ENCODE measurements at places on chromosomes 3 and 15.
A peak's percentile ranks its signal among the peaks of the same experiment; 100 is the strongest.

DNA sequence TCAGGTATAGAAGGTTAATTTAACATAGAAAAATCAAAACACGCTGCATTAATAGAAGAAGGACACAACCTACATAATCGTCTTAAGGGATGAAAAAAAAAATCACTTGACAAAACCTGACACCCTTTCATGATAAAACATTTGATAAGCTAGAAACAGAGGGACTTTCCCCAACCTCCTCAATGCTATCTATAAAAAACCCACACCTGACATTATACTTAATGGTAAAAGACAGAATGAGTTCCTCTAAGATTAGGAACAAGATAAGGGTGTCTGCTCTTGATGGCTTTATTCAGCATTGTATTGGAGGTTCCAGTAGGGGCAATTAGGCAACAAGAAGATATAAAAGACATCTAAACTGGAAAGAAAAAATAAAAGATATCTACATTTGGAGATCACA is 69.9 kb upstream of the KBTBD8 start:
- no peak for DNase-seq

GRCh38 chr15:69060744-69061143 is 46.2 kb downstream of the NOX5 start:
- DNase-seq = no peak

GRCh38 chr3:169701457-169701856 is 37.9 kb upstream of the MECOM start:
- no peak for DNase-seq

DNA sequence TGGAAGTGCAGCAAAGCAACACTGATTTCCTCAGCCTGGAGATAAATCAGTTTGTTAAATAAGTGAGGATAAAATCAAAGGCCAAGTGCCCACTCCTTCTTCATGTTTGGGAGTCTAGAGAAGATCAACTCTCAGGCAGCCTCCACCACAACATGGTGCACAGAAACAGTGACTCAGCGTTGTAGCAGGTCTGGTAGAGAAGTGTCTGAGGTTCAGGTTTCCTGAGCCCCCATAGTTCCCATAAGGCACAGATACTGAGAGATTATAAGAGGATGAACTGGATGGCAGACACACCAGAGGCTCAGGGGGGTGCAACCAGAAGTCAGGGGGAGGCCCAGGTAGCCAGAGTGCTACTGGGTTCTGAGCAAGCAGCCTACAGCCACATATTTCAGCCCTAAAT is 166.7 kb downstream of the FRMD5 start:
- peak; percentile 15 for DNase-seq

DNA sequence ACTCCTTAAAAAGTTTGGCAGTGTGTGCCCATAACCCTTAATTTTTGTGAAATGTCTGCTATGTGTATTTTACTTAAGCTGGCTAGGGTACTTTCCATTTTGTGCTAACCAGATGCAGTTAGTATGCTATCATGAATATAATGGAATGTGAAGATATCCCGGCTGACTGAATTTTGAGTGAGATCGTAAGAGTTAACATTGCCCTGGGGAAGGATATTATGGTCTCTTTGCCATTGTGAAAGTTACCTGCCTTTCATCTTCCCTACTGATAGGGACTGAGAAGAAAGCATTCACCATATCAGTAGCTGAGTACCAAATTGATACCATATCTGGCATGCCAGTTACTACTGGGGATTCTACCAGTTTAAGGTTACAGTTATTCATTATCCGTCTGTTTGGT is 243.2 kb downstream of the UBE2E2 start:
- DNase-seq = no peak

DNA sequence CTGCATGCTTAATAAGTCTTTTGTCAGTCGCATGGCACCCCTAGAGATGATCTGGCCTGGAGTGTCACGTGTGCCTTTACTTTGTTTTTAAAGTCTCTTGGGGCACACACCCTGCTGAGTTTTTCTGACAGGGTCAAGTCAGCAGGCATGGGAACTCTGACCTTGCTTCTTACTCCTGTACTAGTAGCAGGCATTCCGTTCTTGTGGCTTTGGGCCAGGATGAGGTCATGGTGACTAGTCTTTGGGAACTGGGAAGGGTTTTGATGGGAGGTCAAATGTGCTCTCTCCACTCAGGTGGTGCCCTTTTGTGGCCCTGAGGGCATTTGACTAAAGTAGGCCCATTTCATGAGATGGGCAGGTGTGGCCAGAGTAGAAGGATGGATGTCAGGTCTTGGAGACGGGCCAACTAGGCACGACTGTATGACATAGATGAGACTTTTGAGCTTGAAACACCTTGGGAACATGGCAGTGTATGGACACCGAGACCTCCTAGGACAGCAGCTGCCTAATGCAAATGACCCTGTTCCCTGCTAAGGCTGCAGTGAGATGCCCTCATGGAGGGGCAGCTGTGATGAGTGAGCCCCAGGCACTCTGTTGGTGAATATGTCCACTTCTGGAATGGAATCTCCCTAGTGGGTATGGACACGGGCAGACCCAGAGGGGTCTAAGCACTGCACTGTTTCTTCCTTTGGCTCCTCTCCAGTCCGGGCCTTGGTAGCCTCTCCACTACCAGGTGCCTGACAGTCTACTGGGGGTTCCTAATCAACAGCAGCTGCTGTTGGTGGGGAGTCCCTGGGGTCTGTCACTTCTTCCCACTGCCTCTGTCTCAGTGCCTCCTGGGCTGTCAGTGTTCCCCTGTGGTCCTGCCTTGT is 16.4 kb downstream of the SRPRB start:
- peak; percentile 24 for DNase-seq

DNA sequence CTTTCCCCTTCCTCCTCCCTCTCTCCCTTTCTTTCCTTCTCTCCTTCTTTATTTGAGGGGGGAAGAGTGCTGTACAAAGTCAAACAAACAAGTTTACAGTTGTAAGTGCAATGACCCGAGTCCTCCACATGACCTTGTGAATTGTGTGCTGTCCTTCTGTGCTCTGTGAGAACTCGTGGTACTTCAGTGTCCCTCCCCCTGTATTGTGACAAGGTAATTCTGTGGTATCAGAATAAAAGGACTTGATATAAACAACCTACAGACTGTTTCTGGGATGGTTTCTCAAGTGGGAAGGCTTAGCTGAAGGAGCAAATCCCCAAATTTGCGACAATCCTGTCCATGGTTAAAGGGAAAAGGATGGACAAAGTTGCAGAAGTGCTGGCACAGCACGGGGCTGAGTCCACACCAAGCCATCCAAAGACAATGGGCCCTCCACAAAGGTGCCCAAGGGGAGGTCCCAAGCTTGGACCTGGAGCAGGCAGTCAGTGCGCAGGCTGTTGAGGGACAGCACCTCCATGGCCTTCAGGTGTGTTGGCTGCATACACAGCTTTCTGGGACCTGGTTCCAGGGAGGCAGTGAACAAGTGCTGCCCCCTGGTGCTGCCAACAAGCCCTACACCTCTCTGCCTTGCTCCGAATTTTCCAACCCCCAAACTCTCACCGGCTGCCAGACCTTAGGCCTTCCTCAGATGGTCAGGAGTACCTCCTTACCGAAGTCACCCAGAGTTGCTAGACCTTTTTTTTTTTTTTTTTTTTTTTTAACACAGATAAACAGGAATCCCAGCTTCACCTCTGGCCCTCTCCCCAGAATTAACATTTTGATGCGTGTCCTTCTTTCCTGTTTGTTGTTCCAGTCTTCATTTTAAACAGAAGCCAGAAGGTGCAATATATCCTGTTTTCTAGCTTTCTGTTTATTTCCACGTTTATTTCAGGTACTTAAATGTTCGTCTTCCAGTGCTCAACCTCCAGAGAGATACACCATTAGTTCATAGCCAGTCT is 2.6 kb upstream of the APEH start:
- DNase-seq = no peak

- DNase-seq = no peak
Observed at GRCh38 chr15:93270937-93271467, 182.0 kb upstream of the RGMA start.

GRCh38 chr3:129121016-129121791 is 400 bp downstream of the RAB43 start:
- peak; percentile 66 for DNase-seq

DNA sequence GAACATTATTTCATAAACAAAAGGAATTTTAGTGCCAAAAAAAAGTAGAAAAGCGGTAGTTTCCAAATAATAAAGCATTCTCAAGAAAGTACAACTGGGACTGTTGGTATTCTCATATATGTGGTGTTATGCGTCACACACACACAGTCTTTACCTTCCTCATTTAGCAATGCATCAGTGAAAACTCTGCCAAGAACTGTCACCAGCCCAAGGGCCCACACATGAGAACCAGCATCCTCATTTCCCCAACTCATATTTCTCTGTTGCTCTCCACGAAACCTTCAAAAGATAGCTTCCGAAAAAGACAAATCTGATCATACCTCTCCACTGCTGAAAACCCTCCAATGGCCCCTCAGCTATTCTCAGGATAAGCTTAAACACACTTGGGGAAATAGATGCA is 150.7 kb downstream of the CADPS start:
- DNase-seq = no peak

- DNase-seq = no peak
Observed at GRCh38 chr3:11288021-11288491, 15.9 kb downstream of the ATG7 start.

DNA sequence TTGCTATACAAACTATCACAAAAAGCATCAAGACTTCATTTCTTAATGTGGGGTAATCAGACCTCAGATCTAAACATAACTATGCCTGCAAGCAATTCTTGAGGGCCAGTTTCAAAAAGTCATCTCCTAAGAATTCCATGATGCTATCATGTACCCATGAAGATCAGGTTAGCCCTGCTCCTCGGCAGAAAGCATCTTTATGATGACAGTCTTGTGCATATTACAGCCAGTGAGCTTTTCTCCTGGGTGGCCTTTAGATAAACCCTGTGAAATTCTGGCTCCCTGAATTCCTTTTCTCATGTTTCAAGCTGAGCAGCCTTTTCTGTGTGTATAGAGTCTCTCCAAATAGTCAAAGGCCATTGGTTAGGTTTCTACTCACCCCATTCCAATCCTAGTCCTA is 201.9 kb upstream of the MCTP2 start:
- DNase-seq = no peak

- no peak for DNase-seq
Observed at GRCh38 chr3:138771585-138771984, 63.1 kb downstream of the PIK3CB start.

- no peak for DNase-seq
Observed at GRCh38 chr3:57977818-57978235, 30.4 kb upstream of the FLNB start.

- DNase-seq = no peak
Observed at GRCh38 chr3:187736418-187736871, 8.8 kb downstream of the BCL6 start.

DNA sequence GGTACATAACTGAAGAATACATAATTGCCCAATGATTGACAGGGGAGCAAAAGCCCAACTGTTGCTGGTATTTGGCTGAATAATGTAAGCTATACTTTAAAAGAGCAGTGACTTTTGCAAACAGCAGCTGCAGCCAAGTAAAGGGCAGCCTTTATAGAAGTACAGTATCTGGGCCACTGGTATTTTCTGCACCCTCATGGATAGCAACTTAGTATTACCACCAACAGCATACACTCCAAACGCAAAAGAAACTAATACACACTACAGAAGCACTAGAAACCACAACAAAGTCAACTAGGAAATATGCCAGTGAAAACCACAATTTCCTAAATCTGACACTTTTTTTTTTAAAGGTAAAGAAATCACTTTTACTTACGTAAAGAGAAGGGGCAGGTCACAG is 206.1 kb downstream of the TIGIT start:
- DNase-seq = no peak

- DNase-seq = no peak
Observed at GRCh38 chr15:94493176-94493575, 261.8 kb downstream of the MCTP2 start.

DNA sequence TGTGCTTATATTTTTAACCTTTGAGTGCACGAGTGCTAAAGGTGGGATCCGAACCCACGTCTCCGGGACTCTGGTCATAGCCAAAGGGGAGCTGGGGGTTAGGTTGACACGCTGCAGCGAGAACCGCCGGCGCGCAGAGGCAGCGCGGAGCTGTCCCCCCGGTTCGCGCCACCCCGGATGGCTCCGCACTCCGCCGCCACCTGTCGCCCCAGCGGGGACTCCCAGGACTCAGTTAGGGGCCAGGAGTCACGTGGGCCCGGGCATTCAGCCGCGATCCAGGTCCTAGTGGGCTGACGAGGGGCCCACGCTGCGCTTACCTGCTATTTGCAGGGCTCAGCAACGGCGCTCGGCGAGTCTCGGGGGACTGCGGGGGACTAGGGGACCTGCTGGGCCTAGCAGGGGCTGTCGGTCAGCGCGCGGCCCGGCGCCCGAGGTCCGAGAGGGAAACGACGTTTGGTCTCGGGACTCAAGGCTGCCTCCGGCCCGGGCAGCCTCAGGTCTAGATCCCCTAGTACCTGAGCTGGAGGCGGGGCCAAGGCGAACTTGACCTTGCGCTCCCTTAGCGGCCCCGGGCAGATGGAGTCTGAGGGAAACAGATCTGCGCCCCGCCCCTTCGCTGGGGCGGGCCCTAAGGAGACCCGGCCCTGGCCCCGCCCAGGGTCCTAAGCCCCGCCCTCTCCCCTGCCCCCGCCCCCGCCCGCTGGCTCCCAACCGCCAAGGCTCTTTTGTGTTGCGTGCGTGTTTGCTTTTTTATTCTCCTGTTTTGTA is at the start of gene NMNAT3:
NMNAT3 (minus strand) TSS at position 585 of the 768 bp plus-strand sequence. CDS start 50,248 bp downstream, outside the sequence.
- DNase-seq = no peak

GRCh38 chr15:63913786-63914315 is 80.1 kb upstream of the HERC1 start:
- DNase-seq = no peak

- no peak for DNase-seq
Observed at GRCh38 chr3:59783468-59783988, 733.7 kb upstream of the CFAP20DC start.

DNA sequence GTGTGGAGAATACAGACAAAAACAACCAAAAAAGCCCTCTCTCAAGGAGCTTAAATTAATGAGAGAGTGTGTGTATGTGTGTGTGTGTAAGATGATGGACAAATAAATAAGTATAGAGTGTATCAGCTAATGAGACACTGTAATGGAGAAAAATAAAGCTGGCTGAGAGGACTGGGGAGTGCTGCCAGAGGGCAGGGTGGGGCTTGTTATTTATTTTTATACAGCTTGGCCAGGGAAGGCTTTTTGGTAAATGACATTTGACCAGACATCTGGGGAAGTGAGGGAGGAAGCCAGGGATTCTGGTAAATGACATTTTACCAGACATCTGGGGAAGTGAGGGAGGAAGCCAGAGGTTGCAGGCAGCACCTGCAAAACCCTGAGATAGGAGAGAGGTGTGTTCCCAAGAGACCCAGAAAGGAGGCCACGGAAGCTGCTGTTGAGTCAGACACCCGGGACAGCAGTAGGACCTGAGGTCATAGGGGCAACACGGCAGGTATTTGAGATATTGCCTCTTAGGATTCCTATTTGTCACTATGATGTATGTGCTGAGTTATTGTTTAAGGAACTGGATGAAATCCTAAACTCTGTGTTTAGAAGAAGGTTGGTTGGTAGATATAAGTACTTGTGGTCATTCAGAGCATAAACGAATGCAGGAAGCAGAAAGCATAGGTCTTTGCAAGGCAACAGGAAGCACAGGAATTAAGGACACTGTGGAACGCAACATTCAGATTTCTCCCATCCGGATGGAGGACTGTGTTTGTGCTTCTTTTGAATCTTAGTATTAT is 2.7 kb downstream of the SV2B start:
- DNase-seq = no peak
